NCI-H187 (cell line): ENCODE measurements at places on chromosomes 1 and 21.

DNA sequence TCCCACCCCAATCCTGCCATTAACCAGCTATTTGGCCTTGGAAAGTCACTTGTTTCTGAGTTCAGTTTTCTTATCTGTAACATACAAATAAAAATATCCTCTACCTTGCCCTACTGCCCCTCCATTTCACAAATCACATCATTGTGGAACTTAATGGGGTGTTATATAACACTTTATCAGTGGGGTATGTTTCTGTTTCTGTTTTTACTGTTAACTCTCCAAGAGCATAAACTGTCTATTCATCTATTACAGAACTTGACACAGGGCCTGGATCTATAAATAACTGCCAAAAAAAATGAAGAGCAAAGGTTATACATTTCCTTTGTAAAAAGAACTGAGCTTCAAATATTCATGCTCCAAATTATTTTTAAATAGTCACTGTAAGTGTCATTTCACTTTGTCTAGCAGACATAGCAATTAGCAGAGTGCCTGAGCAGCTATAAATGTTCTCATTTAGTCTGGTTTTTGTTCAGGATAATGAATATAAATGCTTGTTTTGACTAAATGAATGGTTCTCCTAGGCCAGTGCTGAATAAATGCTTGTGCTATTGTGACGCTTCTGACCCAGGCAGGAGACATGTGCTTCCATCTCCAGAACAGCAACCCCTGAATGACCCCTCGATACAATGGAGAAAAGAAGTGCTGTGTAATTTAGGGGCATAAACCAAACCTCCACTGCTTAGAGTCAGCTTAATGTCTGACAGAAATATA, 7.4 kb downstream of the PIGM start:
- no peak for DNase-seq

DNA sequence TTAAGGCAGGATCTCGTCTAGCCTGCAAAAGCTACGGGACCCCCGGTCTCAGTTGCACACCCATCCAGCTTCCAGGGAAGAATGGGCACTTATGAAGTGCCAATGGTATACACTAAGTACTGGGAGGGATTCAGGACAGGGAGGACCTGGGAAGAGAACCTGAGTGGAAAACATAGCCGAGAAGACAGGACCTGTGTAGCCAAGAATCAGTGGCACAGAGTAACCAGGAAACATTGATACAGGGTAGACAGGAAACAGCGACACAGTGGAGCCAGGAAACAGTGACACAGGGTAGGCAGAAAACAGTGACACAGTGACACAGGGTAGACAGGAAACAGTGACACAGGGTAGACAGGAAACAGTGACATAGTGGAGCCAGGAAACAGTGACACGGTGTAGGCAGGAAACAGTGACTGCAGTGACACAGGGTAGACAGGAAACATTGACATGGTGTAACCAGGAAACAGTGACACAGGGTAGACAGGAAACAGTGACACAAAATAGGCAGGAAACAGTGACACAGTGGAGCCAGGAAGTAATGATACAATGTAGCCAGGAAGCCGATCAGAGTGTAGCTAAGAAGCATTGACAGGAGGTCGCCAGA, 138.0 kb upstream of the ARHGEF16 start:
- DNase-seq, result no peak

GRCh38 chr1:190205713-190206112, 272.0 kb downstream of the BRINP3 start:
- no peak for DNase-seq

DNA sequence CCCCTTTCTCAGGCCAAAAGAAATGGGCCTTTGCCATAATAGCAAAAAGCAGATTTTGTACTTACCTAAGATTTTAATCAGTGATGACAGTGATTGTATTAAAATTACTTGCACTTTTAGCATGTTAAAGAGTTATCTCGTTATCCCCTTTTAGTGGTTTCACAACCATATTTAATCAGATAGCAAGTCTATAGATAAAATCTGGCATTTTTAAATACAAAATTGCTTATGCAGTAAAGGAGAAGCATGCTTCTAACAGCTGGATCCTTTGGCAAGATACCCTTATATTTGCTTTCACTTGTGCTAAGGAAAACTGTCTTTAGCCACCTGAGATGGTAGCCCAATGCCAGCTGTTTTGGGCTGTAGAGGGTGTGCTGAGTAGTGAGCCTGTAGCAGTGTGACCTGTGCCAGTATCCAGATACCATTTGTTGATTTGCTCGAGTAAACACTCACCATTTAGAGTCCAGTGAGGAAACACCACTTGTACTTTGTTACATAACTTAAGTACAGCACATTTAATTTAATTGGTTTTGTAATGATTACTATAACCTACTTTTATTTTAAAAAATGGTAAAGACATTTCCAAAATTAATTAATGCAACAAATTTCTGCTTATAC, 314.4 kb upstream of the ZP4 start:
- DNase-seq, result no peak

DNA sequence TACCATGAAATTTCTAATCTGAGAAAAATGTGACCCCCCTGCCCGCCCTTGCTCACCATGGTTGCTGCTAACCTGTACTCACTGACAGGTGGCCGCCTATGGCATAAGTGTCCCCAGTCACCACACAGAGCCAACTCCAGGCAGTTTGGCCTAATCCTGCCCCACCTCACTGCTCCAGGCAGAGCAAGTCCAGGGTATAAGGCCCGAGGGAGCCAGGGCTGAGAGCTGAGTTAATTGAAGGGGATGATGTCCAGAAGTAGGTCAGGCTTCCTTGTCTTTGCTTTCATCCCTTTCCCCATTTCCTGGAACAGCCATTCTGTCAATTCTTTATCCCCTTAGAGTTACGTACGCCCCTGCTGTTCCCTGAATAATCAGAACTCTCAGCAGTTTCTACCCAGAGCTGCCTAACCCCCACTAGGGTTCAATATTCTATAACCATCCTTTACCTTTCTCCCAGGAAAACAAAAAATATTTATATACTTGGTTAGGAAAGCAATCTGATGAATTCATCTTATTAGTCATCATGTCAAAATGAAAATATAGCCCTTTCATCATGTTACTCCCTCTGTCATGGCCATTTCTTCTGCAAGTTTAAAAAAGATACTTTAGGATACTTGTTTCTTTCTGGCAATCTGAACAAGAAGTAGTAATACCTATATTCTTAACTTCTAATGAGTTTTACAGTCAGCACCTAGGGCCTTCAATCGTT, 29.4 kb upstream of the CD101 start:
- DNase-seq, result no peak

DNA sequence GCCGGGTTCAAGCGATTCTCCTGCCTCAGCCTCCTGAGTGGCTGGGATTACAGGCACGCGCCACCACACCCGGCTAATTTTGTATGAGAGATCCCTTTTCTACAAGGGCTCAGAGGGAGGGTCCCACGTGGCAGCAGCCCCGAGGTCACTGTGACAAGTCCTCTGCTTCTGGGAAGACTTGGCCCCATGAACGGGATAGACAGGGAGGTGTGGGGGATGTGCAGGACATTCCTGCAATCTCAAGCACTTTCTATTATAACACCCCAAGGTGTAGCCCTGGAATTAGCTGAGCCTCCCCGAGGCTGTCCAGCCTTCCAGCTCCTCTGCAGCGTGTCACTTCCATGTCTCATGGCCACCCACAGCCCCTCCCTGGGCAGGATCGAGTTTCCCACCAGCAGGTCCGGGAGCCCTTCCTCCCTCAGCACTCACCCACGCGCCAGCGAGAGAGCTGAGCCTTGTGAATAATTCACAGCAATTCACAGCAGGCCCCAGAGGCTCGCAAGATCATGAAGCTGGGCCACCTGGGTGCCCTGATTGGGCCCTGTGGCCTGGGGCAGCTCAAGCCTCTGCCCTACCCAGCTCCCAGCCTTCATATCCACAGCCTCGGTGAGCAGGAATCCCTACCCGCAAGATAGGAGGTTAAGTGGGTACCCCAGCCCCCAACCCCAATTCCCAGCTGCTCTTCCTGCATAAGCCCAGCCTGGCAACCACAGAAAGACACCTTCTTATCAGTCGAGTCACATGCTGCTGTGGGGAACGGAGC, 22.8 kb upstream of the RNU1-4 start:
- no peak for DNase-seq

DNA sequence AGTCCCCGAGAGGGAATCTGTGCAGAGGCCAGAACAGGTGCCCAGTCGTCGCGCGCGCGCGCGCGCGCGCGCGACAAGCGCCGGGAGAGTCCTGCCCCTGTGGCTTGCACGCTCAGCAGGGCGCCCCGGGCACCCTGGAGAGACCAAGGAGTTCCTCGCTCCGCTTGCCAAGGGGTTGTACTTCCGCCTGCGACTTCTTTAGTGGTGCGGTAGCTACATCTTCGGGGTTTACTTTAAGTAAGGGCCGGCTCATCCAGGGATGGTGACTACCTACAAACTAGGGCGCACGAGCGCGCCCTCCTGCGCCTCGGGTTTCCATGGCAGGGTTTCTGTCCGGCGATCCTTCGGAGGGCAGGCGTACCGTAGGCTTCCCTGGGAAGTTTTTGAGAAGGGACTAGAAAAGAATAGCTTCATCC, 1.4 kb downstream of the LHX4 start:
- DNase-seq, result no peak

DNA sequence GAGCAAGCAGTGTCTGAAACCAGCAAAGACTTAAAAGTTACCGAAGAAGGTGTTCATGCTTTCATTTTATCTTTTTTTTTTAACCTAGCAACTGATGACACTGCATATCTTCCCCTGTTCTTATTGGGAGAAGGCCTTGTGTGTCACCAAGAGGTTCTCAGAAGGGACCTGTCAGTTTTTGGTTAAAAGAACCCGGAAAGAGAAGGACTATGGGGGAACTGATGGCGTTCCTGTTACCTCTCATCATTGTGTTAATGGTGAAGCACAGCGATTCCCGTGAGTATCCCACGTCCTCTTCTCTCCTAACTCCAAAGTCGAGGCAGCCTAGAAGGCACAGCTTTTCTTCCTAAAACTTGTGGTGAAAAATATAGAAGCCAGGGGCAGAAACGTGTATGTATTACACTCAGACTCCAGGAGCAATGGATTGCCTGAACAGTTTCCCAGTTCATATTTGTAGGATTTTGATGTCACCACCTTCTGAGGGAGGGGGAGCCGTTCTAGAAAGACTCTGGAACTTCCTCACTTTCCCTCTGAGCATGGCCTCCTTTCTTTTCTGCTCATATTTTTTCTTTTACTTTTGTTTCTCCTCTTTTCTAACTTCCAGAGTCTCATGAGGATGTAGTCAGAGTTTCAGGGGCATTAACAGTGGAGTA, at the start of gene MR1:
Gene MR1, plus strand, starts transcription at position 185 of the 653 bp plus-strand sequence. Its CDS starts 25 bp downstream, at position 210.
- DNase-seq, result no peak

GRCh38 chr21:46154155-46154954, 1.0 kb downstream of the FTCD start:
- DNase-seq, result no peak

- no peak for DNase-seq
Measured at GRCh38 chr1:34418166-34418565, 241.5 kb downstream of the C1orf94 start.
